Small intestine (tissue), 16 donors: ENCODE measurements at places on chromosomes 6 and 20. TPM values are rescaled to one million over a fixed set of nuclear protein-coding genes. Genes with fewer than 3 reads are reported as not detected.
A peak's percentile ranks its signal among the peaks of the same experiment; 100 is the strongest.

Gene CRISP3
- not detected for polyA plus RNA-seq

Gene IL20RA
- 1.8 TPM for polyA plus RNA-seq

Gene TCP11
- polyA plus RNA-seq, result not detected

Gene IMPG1
- not detected for polyA plus RNA-seq

DNA sequence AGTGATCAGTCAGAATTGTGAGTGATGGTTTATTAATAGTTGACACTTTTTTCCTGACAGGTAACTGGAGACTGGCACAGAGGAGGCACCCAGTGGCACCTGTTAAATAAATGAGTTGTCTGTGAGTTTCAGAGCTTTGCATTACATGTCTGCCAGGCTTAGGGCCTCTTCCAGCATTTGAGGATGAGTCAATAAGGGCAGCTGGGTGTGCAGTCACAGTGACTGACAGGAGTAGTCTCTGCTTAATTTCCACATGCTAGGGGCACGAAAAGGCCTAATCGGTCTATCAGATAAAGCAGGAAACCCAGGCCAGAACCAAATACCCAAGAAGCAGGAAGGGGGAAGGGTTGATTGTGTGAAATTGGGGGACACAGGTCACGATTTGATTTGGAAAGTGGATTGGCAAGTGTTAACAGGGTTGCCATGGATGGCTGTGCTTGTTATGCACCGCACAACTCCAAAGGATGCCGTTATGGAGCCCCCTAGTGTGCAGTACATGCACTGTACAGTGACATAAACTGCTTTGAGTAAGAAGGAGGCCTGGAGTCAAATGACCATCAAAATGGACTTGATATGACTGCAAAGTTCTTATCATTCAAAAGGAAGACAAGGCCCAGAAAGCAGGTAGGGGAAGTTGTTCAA is 111.9 kb upstream of the GGTLC1 start:
- no peaks in the 10 kb centered on the region for H3K36me3 ChIP-seq
- H3K4me1 ChIP-seq, result no peaks in the 10 kb centered on the region
- peak; percentile 54 for DNase-seq
- no peak overlapping the region for H3K27ac ChIP-seq
- H3K27me3 ChIP-seq, result no peaks in the 10 kb centered on the region

- H3K36me3 ChIP-seq, result peaks cover 2% of the 10 kb centered on the region
- H3K27ac ChIP-seq, result no peak overlapping the region
- peaks cover 16% of the 10 kb centered on the region for H3K4me1 ChIP-seq
- H3K27me3 ChIP-seq, result no peaks in the 10 kb centered on the region
- peak; percentile 54 for DNase-seq
Observed at GRCh38 chr6:5294392-5295211, 33.3 kb downstream of the FARS2 start.

DNA sequence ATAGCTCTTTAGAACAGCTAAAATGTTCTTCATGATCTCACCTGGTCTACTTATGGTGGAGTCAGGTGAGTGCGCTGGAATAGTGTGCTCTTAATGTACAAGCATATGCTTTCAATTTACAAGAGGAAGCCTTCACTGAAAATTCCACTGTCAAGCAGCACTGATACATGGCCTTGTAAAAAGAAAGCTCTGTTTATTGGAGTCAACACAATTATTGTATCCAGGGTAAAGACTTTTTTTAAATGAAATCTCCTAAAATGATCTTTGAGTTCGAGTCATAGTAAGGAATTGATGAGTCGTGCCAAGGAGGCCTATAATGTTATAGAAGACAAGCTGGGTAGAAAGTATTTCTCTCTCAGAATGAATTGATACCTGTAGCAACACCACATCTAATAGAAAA is 41.6 kb upstream of the CARMIL1 start:
- DNase-seq, result no peak
- H3K27me3 ChIP-seq, result no peaks in the 10 kb centered on the region
- H3K36me3 ChIP-seq, result no peaks in the 10 kb centered on the region
- H3K4me3 ChIP-seq, result no peak overlapping the region
- H3K27ac ChIP-seq, result no peak overlapping the region
- H3K4me1 ChIP-seq, result no peaks in the 10 kb centered on the region

DNA sequence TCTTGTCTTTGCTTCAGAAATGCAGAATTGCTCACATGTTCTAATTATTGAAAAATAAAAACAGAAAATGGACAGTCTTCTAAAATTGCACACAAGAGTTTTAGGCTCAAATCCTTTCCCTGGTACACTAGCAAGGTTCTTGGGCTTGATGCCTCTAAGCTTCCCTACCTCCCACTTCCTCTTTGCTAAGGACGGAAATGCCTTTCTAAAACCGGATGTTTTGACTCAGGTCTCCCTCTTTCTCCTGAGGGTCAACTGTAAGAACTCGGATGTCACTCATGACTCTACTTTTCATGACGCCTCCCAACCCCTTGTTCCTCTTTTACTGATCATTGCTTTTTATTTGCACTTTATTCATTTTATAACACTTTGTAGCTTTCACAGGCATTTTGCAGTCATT is 613.5 kb downstream of the C6orf118 start:
- no peak for DNase-seq
- no peaks in the 10 kb centered on the region for H3K27me3 ChIP-seq
- H3K36me3 ChIP-seq, result no peaks in the 10 kb centered on the region
- H3K4me1 ChIP-seq, result no peaks in the 10 kb centered on the region
- H3K4me3 ChIP-seq, result no peak overlapping the region

DNA sequence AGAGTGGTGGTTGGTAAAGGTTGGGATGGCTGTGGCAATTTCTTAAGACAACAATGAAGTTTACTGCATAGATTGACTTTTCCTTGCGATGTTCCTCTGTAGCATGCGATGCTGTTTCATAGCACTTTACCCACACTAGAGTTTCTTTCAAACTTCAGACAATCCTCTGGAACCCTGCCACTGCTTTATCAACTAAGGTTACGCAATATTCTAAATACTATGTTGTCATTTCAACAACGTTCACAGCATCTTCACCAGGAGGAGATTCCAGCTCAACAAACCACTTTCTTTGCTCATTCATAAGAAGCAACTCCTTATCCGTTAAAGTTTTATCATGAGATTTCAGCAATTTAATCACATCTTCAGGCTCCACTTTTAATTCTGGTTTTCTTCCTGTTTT is 161.2 kb upstream of the NRSN1 start:
- no peaks in the 10 kb centered on the region for H3K4me1 ChIP-seq
- H3K36me3 ChIP-seq, result no peaks in the 10 kb centered on the region
- no peak overlapping the region for H3K4me3 ChIP-seq
- no peak overlapping the region for H3K27ac ChIP-seq
- no peak for DNase-seq

DNA sequence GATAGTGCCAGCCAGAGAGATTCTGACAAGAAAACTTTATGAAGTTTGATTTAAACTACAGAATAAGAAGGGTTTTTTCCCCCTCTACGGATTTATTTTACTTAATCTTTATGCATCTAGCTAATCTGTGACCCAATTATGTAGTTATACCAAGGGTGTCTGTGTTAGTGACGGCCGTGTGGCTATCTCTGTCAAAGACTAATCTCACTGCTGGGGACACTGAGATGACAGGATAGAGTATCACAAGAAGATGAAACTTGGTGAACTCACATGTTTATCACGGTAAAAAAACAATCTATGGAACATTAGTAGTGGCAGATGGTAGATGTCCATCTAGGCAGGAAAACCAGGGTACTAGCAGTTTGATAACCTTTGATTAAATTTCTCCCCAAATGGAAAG is 149.7 kb downstream of the AHI1 start:
- no peak overlapping the region for H3K4me3 ChIP-seq
- no peaks in the 10 kb centered on the region for H3K27me3 ChIP-seq
- no peaks in the 10 kb centered on the region for H3K36me3 ChIP-seq
- no peak overlapping the region for H3K27ac ChIP-seq

DNA sequence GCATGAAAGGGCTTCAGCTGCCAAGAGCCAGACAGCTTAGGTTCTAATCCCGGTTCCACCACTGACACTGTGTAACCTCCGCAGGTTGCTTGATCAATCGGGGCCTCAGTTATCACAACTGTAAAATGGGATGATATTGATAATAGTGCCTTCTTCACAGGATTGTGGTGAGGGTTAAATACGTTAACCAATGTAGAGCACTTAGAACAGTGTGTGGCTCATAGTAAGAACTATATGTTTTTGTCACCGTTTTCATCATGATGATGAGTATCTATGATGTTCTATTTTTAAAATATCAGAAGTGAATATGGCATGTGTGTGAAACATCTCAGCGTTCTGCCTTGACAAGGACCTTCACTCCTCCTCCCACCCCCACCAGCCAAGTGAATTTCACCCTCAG is 10.3 kb upstream of the MAPK13 start:
- H3K27ac ChIP-seq, result peak overlapping the region; percentile 70
- H3K36me3 ChIP-seq, result no peaks in the 10 kb centered on the region
- H3K27me3 ChIP-seq, result no peaks in the 10 kb centered on the region
- H3K4me3 ChIP-seq, result no peak overlapping the region

GRCh38 chr6:30029588-30029987 is 31.5 kb upstream of the POLR1H start:
- H3K27me3 ChIP-seq, result no peaks in the 10 kb centered on the region
- H3K4me3 ChIP-seq, result no peak overlapping the region
- no peaks in the 10 kb centered on the region for H3K36me3 ChIP-seq
- H3K27ac ChIP-seq, result no peak overlapping the region
- DNase-seq, result no peak

DNA sequence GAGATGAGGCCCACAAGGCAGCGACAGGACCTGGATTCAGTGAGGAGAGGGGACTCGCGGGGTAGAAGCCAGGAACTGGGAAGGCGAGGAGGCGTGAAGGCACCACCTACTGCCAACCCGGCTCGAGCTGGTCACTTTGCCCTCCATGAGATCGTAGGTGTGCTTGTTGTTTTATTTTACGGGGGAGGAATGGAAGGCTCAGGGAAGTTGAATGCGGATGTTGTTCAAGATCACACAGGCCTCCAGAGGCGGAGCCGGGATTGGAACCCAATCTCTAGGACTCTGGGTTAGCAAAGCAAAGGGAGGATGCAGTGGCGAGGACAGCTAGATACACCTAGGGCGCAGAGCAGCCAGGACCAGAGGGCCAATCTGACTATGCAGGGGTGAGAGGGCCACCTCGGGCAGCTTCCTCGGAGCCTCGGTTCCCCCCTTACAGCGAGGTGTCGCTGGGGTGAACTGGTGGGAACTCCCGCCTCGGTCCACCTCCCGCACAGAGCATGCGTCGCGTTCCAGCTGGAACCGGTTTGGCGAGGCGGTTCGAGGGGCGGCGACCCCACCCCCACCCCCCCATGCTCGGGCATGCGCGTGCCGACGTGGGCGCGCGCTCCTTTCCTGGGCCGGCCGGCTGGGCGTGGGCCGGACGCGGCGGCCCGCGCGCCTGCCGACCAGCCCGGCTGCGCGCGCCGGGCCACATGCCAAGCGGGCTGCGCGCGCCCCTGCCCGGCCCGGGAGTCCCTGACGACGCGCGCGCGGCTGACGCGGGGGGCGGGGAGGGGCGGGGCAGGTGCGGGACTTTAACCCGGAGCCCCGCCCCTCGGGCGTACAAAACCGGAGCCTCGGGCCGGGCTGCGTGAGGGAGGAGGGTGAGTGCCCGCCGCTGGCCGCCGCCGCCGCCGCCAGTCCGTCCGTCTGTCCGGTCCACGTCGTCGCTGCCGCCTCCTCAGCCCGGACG is 80.4 kb upstream of the MYL9 start:
- no peaks in the 10 kb centered on the region for H3K27me3 ChIP-seq
- peak overlapping the region; percentile 88 for H3K4me3 ChIP-seq
- peak; percentile 98 for DNase-seq
- H3K36me3 ChIP-seq, result peaks cover 11% of the 10 kb centered on the region
- H3K27ac ChIP-seq, result peak overlapping the region; percentile 88

DNA sequence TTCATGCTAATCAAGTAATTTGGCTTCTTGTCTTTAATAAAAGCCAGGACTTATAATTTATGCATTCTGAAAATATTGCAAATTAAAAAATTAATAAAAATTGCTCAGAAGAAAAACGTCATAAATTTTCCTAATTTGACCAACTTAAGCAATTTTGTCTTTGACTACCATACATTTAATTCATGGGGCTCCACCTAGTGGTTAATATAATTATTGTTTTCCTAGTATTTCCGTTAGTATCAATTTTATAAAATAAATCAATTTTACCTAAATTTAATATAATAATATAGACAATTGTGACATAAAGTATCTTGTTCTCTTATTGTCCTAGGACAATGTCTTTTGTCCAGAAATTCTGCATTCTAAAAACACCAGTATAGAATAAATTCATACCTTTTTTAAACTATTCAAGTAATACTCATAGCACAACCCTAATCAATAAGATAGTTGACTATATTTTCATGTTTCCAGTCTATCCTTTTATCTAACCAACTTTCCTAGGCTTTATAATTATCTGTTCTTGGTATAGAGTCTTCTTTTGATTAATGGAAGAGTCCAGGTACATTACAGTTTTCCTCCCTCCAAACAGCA is 319.9 kb downstream of the TRDN start:
- H3K4me3 ChIP-seq, result no peak overlapping the region
- DNase-seq, result no peak
- no peak overlapping the region for H3K27ac ChIP-seq
- no peaks in the 10 kb centered on the region for H3K27me3 ChIP-seq
- no peaks in the 10 kb centered on the region for H3K4me1 ChIP-seq

- no peaks in the 10 kb centered on the region for H3K27me3 ChIP-seq
- H3K4me3 ChIP-seq, result no peak overlapping the region
- DNase-seq, result peak; percentile 41
- peaks cover 4% of the 10 kb centered on the region for H3K4me1 ChIP-seq
- H3K27ac ChIP-seq, result no peak overlapping the region
Observed at GRCh38 chr6:7219310-7219709, 93.7 kb downstream of the SSR1 start.

DNA sequence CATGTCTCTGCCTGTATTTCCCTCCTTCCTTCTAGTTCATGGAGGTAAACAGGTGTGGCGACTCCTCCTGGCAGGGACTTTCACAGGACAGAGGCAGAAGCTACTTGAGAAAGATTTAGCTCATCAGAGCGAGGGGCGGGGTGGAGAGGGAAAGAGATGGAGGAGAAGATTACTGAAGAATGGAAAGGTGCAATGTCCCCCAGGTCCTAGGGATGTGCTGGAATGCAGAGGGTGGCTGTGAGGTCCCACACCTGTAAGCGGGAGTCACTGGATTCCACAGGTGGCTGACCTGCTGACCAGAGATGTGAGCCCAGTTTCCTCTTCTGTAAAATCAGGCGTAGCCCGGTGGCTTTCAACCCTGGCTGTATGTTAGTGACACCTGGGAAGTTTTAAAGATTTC is 199.2 kb upstream of the SULF2 start:
- H3K4me1 ChIP-seq, result peaks cover 1% of the 10 kb centered on the region
- no peak overlapping the region for H3K27ac ChIP-seq
- H3K36me3 ChIP-seq, result no peaks in the 10 kb centered on the region
- H3K4me3 ChIP-seq, result no peak overlapping the region

- DNase-seq, result peak; percentile 20
- H3K27ac ChIP-seq, result no peak overlapping the region
- H3K36me3 ChIP-seq, result no peaks in the 10 kb centered on the region
- H3K27me3 ChIP-seq, result no peaks in the 10 kb centered on the region
Observed at GRCh38 chr6:6834356-6835222, 246.1 kb downstream of the LY86 start.

DNA sequence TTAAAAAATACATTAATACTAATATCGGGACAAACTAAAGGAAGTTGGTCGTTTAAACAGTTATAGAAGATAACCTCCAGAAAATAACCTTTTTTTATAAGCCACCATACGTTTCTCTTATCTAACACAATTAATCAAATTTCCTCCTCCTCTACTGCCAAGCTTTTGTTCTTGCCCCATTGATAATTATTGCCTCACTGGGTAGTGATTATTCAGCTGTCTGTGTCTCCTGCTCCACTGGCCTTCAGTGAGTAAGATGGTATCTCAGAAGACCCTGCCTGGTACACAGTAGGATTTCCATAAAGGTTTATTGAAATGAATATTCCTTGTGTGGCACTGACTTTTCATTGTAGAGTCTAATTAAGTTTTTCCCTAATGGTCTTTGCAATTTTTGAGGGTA is 165.5 kb upstream of the SCGN start:
- H3K27ac ChIP-seq, result no peak overlapping the region
- H3K4me1 ChIP-seq, result no peaks in the 10 kb centered on the region
- H3K27me3 ChIP-seq, result no peaks in the 10 kb centered on the region
- H3K36me3 ChIP-seq, result peaks cover 17% of the 10 kb centered on the region
- H3K4me3 ChIP-seq, result no peak overlapping the region
